Hepatic stellate cell (primary cell): ENCODE measurements at places on chromosomes 3 and 15.

GRCh38 chr3:40045051-40045450 is 235.6 kb downstream of the MYRIP start:
- no peak for DNase-seq

DNA sequence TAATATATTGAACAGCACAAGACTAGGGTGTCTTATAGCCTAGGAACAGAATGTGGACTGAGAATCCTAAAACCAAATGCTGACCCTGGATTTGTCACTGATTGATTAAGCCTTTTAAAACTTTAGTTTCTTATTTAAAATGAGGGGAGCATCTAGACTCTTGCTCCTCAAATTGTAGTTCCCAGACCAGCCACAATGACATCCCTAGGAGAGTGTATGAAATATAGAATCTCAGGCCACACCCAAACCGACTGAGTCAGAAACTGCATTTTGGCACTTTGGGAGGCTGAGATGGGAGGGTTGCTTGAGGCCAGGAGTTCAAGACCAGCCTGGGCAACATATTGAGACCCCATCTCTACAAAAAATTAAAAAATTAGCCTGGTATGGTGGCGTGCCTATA is 287.8 kb upstream of the UMPS start:
- no peak for DNase-seq

DNA sequence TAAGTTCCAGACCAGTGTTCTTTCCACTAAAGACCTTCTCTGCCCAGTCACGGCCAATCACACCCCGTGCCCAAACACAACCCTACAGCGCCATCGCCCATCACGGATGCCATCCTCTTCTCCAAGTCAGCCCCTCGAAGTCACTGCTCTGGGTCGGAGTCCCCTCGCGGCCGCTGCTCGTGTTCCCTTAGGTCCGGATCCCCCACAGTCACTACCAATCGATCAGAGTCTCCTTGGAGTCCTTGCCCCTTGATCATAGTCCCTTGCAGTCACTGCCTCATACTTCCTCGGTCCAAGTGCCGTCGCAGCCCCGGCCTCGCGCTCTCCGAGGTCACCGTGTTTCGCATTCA is 461 bp downstream of the PCYT1A start:
- peak; percentile 24 for DNase-seq

DNA sequence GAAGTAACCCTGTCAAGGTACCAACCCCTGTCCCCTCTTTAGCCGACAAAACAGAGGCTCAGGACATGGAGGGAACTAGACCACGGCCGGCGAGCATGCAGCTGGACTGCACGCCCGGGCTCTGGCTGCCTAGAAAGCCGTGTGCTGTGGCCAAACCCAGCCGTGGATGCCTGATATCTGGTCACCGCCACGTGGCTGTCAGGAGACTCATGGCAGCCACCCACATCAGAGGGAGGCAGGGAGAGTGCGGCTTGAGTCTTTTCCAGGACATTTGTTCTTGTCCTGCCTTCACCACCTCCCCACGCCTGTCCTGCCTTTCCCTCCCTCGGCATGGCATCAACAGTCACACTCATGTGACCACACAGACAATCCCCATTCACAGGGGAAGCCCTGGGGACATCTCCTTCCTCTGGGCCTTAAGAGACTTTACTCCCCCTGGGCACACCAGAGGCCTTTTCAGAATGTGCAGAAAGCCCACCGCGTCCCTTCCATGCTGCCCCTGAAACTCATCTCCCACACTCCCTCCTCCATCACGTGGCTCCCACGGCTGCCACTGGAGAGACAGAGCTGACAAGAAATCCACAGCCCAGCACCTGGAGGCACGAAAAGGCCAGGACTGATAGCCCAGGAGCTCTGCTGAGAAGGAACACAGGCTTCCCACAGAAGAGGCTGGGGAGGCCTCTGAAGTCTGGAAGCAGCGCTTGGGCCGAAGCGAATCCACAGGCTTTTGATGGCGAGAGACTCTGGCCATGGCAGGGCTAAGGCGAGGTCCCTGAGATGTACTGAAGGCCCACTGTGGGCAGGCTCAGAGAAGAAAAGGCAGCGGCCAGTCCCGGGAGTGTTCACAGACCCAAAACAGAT is 71.2 kb upstream of the IQSEC1 start:
- DNase-seq = no peak

GRCh38 chr3:46410669-46411068 is 3.6 kb downstream of the CCRL2 start:
- no peak for DNase-seq

DNA sequence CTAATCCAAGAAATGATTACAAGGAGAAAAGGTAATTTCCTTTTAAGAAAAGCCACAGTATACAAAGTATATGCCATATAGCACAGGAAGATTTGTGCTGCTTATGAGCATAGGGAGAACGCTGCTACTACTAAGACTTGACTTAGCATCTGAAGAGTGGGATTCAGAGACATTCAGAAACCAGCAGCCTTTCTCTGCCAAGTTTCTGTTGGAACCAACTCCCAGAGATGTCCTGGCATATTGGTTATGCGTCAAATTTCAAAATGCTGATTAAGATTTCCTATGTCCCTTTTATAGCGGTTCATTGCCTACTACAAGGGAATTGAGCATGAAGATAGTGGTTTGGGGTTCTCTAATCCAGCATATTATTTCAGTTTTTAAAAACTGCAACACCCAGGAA is 4.9 kb downstream of the NR2E3 start:
- DNase-seq = no peak

DNA sequence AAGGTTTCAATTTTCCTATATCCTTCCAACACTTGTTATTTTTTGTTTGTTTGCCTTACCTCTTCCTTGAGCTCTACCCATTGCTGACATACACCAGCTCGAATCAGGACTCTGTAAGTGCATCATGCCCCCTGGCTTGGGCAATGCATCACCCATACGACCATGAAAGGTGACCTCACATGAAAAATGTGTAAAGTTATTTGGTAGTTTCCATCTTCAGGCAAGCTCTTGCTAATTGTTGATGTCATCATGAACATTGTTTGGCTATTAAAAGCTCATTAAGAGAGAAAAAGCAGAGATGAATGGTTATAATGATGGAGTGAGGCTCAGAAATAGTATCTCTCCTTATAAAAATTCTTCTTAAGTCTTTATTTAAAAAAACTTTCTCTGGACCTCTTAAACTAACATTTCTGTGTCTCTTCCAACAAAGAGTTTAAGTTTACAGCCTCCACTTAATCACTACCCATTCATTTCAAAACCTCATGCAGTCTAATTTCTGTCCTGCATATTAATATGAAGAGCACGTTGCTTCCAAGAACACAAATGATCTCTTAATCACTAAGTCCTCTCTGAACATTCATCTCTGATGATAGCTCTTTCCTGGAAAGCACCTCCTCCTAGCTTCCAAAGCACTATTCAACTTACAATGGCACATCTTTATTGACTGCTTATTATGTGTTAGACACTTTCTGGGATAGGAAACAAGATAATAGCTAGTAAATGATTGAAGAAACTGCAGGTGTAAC is 236.3 kb downstream of the NFKBIZ start:
- DNase-seq = no peak

DNA sequence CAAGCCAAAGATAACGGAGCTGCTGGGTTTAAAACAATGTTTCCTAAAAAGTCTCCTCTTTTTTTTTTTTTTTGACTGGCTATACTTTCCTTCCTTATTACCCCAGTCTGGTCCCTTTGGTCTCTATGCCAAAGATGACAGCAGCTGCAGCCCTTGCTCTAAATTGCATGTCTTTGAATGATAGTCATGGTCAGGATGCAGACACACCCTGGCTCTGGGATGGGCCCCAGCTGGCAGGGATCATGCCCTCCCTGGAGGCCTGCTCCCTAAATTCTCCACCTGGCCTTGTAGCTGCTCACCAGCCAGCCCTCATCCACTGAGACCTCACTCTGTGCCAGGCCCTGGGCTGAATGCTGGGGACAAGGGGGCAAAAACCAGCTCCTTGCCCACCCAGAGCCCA is 95.8 kb downstream of the MESD start:
- no peak for DNase-seq

GRCh38 chr3:71152039-71152891 is 431.3 kb downstream of the FOXP1 start:
- no peak for DNase-seq

GRCh38 chr3:150144191-150144708 is 173.6 kb upstream of the PFN2 start:
- DNase-seq = no peak

- no peak for DNase-seq
Measured at GRCh38 chr15:37517191-37517895, 417.0 kb upstream of the MEIS2 start.

DNA sequence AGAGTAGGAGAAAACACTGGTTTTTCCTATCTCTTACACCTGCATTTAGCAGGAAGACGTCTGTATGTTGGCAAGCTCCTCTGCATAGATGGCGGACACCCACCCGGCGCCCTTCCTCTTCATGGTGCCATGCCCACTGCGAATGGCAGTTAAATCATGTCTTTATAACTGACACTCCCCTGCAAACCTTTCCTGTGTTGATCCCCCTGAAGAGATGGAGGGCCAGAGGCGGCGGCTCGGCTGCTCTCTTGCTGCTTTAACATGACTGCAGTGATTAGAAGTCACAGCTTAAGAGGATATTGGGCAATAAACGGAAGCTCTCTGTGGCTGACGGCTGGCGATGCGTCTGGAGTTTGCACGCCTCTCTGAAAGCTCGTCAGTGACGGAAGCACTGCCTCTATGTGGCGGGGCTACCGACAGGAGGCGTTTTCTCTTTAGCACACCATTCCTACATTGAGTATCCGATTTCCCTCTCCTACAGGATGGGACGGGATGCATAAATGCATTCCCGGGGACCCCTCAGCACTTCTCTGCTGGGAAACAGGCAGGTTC is 25.5 kb upstream of the SNRPA1 start:
- DNase-seq = peak; percentile 24

DNA sequence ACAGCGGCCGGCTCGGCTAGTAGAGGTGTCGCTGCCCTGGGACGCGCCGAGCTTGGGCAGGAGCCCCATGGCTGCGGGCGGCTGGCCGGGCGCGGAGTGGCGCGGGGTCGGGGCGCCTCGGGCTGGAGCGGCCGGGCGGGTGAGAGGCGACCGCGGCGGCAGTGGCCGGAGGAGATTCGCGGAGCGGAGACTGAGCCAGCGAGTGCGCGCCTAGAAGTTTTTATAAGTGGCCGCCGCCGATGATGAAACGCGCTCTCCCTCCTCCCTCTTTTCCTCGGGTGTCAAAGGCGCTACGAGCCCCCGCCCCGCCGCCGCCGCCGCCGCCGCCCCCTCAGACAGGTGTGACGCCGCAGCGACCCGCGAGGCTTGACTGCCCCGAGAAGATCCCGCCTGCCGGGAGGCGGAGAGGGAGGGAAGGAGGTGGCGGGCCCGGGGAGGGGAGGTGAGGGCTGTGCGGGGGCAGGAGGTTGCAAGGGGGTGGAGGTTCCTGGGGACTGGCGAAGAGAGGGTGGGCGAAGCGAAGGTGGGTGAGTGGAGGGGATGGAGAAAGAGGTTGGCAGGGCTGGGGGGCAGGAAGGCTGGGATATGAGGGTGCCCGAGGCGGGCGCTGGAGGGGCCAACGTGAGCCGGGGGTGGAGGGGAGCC is at the start of gene SLCO2A1:
Gene SLCO2A1 (minus strand): TSS at position 192 of the 645 bp plus-strand sequence. CDS start 123 bp downstream, at position 69.
- DNase-seq = no peak

GRCh38 chr3:169758359-169758994 is 6.4 kb downstream of the TERC start:
- no peak for DNase-seq

DNA sequence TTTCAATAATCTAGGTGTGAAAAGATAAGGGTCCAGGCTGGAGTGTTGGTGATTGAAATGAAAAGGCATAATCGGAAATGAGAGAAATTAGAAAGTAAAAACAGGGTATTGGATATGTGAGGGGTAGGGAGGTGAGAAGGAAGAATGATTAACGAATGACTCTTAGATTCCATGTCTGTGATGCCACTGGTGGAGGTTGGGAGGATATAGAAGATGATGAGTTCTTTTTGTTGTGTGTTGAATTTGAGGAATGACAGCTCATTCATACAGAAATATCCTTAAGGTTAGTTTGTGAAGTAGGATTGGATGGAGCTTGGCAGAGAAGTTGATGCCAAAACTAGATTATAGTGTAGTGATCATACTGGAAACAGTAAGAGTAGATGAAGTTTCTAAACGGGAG is 72.2 kb upstream of the CCNL1 start:
- DNase-seq = no peak

- no peak for DNase-seq
Measured at GRCh38 chr3:143294188-143294587, 174.6 kb downstream of the CHST2 start.

- DNase-seq = no peak
Measured at GRCh38 chr3:160948273-160948672, 156.9 kb downstream of the B3GALNT1 start.

- no peak for DNase-seq
Measured at GRCh38 chr15:60616147-60616546, 137.2 kb upstream of the ICE2 start.

DNA sequence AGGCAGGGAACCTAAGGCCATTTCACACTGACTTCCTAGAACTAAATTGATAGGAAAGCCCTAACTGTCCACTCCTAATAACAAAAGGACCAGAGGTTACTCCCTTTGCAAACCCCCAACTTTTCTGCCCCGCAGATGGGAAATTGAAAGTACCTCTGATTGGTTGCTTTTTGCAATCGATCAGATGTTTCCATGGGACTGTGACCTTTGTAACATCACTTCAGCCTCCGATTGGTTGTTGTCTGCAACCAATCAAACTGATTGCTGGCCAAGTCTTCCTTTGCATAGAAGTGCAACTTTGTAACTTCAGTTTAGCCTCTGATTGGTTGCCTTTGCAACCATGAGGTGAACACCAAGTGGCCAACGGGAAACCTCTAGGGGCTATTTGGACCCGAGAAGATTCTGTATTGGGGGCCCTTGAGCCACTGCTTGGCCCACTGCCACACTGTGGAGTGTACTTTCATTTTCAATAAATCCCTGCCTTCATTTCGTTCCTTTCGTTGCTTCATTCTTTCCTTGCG is 11.3 kb upstream of the KNL1 start:
- peak; percentile 40 for DNase-seq

- DNase-seq = no peak
Measured at GRCh38 chr15:42858540-42858939, 62.0 kb downstream of the TTBK2 start.

DNA sequence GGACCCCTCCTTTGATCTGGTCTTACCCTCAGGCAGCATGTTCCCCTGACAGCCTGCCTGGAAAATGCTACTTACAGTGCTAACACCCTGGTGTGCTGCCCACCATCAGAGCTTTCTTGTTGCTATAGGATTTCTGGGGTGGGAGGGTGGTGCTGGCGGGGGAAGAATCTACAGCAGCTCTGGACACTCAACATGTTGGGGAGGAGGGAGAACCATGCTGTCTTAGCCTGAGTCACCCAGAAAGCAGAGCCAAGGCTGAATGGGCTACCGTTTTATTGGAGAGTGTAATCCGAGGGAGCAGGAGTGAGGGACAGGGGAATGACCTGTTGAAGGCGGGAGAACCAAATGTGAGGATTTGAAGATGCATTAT is 45.6 kb downstream of the MFSD1 start:
- no peak for DNase-seq

- no peak for DNase-seq
Measured at GRCh38 chr15:66598095-66598815, 32.5 kb upstream of the LCTL start.

DNA sequence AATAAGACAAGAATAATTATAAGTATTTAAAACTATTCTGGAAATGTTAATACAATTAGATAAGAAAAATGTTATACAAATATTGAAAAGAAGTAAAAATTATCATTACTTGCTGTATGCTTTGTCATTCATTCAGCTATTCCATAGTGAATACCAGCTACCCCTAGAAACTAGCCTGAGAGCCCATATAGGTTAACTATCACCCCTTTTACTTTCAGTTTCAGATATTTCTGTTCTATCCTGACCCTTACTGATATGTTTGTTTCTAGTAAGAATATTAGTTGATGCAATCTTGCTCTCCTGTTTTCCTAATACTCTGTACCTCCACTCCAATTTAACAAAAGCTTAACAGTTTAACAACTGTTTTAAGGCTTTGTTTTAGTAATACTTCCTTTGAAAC is 31.6 kb downstream of the FAM227B start:
- DNase-seq = peak; percentile 1
